CD4-positive, CD25-positive, alpha-beta regulatory T cell (primary cell): ENCODE measurements at places on chromosomes 2 and 18.

DNA sequence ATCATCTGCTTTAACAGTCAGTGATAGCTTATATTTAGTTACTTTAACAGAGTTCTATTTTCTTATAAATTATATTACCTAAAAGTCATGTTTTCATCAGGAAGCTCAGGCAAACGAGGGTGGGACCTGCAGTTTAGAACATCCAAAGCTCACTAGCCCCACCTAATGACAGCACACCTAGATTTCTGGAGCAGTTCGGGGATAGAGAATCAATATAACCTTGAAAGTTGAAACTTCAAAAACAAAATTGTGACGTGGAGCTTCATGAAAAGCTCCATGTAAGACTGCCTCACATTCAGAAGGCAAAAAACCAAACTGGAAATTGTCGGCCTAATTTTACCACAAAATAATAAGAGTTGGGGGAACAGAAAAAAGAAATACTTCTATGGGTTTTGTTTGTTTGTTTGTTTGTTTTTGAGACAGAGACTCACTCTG, 185.9 kb upstream of the CCDC150 start:
- DNase-seq = no peak

GRCh38 chr2:85778646-85779379, 25.0 kb downstream of the ATOH8 start:
- DNase-seq = no peak

GRCh38 chr2:139160836-139161235, 380.6 kb upstream of the NXPH2 start:
- DNase-seq = no peak

DNA sequence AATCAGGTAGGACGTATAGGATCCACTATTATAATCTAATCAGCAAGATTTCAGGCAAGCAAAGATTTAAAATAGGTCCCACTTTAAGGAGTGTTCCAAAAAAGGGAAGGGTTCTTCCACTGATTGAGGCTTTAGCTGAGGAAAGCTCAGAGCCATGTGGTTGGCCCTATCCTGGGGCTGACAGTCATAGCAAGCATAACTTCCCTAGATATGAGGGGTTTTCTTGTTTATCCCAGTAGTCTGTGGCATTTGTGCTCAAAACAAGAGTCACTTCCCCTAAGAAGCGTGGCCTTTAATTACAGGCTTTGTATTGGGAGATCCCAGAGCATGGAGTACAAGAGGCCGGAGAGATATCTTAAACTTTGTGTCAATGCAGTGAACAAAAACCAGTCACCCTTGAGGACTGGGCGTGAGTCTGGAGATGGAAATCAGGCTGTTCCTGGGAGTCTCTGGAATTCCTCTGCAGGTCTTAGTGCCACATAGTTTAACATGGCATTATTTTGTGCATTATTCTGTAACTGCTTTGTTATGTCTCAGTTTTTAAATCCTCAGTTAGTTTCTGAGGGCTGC, 136.9 kb upstream of the FBXO11 start:
- no peak for DNase-seq

GRCh38 chr2:238587776-238588660, 161.3 kb downstream of the ASB1 start:
- DNase-seq = no peak

- DNase-seq = no peak
Observed at GRCh38 chr2:212154477-212154878, 384.1 kb downstream of the ERBB4 start.

DNA sequence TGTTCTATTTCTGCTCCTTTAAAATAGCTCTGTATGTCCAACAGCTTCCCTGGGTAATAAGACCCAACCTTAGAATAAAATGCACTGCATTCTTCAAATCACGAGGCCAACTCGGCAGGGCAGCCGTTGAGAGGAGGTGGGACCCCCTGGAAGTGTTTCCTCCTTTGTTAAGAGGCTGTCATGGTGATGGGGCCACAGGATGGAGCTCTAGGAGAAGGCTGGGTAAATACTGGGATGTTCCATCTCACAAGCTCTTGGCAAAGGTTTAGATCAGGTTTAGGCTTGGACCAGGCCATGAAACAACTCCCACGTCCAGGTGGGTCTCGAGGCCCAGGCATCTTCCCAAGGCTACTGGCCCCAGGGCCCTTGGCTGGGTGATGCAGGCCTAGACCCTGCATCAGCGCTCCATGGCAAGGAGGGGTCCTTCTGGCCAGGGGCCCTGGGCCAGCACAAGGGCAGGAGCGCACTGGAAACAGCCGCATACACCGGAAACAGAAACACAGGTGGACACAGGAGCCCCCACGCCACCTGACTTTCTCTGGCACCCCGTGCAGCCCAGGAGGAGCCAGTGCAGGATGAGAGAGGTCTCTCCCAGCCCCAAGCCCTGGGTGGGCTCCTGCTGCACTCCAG, 38.8 kb upstream of the OTOS start:
- no peak for DNase-seq
